ENCODE measurements at places on chromosomes 4 and X.

DNA sequence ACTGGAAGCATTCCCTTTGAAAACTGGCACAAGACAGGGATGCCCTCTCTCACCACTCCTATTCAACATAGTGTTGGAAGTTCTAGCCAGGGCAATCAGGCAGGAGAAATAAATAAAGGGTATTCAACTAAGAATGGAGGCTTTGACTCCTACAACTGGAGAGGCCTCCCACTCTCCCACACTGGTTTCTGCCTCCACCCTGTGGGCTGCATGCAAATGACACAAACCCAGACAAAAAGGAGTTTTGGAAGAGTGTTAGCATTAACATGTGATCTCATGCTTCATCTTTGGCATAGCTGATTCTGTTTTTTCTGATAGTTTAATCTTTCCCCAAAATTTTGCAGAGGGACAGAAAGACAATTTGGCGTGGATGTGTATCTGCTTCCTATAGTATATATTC is 80.8 kb upstream of the IQCM start:
- DNase-seq = no peak

DNA sequence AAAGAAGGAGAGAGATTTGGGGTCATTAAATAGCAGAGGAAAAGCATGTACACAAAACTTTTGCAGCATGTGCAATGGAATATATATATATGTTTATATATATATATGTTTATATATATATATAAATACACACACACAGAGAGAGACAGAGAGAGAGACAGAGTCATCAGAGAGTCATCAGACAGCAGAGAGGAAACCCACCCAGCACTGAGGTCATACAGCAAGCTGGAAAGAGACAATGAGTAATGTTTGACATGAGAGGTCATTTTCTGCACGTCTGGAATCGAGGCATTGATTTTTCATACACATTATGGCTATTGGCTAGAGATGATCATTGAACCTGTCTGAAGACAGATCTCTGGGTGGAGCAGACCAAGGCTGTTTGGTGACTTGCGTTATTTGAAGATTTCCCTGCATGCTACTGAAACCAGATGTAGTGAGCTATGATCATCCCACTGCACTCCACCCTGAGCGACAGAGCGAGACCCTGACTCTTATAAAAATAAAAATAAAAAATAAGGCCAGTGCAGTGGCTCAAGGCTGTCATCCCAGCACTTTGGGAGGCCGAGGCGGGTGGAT is 48.8 kb upstream of the SHOX start:
- DNase-seq = no peak

DNA sequence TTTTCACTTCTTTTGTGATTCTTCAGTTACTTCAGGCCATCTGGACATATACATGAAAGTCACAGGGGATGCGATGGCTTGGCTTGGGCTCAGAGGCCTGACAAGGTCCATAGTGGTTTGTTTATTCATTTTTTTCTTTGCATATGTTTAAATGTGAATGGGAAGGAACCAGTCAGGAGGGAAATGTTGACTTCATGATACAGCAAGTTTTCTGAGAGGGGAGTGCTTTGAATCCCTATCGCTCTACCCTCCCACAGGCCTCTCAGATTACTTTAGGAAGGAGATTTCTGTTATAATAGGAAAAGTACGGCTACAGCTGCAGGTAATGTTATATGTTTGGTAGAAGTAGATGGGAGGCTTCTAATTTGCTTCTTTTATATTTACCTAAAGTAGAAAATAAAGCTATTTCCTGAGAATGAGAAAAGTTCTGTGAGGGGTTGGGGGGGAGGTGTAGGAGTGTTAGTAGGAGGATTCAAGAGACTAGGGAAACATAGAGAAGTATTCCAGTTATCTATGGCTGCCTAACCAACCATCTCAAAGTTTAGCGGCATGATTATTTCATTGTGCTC is 322.9 kb downstream of the RAPGEF2 start:
- DNase-seq = no peak

DNA sequence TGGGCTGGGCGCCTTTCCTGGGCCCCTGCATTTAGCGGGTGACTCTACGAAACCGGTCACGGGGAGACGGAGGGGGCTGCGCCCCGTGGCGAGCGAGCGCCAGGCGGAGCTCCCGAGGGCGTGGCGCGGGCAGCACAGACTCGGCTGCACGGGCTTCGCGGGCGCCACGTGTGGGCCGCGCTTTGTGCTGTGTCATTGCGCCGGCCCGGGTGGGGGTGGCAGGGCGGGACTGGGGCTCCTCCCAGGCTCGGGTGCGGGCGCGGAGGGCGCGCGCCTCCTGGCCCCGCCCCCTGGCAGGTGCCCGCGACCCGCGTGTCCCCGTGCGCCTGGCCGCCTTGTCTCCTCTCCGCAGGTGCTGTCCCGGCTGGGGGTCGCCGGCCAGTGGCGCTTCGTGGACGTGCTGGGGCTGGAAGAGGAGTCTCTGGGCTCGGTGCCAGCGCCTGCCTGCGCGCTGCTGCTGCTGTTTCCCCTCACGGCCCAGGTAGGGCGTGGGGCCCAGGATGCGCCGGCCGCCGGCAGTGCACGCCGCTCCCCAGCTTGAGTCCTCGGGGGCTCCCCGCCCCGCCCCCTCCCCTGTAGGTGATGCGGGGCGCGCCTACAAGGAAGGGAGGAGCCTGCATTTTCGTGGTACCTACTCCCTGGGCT is 651 bp downstream of the UCHL1 start:
- no peak for DNase-seq

DNA sequence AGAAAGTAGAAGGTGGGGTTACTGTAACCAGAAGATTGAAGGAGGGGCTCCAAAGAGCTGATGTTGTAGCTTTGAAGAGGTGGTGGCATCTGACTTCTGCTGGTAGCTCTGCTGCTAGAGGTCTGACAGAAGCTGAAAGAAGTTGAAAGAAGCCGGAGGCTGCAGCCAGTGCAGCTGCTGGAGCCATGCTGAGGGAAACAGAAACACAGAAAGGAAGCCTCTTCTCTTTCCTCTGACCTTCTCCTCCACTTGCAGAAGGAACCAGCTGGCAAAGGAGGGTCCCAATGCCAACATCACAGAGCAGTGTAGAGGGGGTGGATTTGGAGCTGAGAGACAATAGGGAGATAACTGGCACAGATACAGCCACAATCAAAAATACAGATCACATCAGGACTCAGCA is 89.3 kb upstream of the HHIP start:
- no peak for DNase-seq
